ENCODE measurements at places on chromosomes 13 and 19.

DNA sequence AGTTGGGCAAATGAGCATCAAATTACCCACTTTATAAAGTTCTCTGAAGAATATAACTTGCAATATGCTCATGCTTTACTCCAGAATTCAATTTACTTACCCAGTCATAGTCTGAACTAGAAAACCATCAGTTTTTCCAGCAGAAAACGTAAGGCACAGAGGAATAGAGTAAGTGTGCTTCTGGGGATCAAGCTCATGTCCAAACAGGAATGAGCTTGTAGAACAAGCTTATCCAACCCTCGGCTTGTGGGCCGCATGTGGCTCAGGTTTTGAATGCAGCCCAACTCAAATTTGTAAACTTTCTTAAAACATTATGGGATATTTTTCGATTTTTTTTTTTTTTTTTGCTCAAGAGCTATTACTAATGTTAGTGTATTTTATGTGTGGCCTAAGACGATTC, 308.5 kb upstream of the KLF12 start:
- DNase-seq, result no peak

DNA sequence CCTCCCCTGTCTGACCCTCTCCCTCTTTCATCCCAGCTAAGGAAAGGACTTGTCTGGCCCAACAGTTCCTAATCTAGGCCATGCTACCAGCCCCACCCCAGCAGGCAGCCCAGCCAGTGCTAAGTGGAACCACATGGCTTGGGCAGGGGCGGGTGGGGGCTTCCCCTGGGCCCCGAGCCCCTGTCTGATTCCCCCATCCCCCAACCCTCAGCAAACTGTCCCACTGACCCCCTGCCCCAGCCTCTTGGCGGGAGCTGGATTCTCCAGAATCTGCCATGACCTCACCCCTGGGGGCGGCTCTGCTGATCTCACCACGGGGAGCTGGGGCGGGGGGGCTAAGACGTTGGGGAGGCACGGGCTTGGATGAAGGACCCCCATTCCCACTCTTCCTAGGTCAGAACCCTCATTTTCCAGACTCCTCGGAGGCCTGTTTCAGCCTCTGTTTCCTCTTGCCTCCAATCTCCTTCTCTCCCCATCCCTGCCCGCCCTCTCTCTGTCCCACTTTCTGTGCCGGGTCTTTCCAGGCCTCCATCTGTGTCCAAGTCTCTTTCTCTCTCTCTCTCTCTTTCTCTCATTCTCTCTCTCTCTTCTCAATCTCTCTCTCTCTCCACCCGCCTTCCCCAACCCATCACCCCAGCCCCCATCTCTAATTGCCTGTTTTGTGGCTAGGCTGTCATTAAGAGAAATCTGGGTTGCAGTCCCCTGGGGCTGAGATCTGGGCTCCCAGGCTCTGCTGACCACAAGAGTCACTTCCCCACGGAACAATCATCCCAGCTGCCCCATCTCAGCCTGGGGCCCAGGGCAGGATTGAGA, 2.7 kb downstream of the COL5A3 start:
- no peak for DNase-seq

- no peak for DNase-seq
Observed at GRCh38 chr13:51934461-51935087, 72.8 kb downstream of the CCDC70 start.

- no peak for DNase-seq
Observed at GRCh38 chr13:101556676-101557123, 104.2 kb downstream of the ITGBL1 start.

DNA sequence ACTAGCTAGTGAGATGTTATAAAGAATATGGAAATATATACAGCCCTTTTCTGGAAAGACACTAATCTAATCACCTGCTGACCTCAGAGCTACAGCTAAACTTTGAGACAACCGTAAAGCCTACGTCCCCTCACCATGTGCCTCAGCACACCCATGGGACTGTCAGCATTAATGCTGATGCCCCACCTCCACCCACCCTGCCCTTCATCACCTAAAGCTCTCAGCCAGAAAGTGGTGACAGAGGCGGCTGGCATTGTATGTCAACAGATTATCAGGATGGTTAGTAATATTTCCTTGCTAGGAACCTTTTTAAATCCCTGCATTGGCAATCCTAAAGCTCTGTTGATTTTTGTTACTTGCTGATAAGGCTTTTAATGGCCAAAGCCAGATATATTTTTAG, 1177.9 kb downstream of the DIAPH3 start:
- no peak for DNase-seq

DNA sequence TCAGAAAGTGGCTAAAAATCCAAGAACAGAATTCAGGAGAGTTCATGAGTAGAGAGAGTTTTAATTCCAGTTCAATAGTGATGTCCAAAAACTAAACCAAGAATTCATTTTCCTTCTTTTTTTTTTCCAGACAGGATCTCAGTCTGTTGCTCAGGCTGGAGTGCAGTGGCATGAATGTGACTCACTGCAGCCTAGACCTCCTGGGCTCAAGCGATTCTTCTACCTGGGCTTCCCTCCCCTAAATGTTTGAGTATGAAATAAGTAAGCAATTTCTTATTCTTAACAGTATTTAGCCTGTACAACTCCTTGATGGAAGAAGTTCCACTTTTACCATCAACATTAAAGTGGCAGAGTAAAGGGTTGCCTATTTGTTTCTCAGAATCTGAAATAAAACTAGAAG, 3.8 kb downstream of the COMMD6 start:
- no peak for DNase-seq

- DNase-seq, result no peak
Observed at GRCh38 chr19:55472463-55472862, 4.0 kb upstream of the ZNF628 start.

DNA sequence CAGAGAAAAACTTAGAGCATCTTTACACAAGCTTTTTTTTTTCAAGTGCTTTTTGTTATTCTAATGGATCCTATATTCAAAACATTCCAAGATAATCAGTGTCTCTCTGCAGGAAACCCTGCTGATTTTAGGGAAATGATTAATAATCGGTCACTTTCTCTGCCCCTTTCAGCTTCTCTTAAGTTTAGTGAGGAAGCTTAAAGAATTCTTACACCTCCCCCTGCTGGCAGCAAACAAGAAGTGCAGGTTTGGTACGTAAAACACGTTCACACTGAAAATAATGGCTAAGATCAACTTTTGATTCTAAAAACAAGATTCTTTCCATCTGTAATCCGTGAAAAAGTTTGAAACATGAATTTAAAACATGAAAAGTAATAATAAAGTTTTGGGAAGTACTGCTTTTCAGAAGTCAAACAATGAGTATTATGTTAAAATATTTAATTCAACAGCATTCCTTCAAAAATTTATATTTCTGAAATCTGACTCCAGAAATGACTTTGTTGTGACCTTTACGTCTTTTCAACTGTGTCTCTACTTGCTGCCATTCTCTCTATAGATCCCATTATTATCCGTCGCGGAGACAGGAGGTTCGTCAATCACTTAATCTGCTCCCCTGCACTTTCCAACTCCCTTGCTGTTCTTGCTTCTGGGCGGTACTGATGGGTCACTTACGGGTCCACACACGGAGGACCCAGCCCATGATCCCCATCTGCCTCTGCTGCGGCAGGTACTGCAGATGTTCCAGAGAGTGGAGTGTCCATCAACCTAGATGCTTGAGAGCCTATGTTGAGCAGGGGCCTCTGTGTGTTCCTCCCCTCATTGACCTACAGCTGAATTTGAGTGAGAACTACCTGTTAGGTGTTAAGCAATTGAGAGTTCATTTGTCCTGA, 203.1 kb upstream of the EDNRB start:
- peak; percentile 34 for DNase-seq

DNA sequence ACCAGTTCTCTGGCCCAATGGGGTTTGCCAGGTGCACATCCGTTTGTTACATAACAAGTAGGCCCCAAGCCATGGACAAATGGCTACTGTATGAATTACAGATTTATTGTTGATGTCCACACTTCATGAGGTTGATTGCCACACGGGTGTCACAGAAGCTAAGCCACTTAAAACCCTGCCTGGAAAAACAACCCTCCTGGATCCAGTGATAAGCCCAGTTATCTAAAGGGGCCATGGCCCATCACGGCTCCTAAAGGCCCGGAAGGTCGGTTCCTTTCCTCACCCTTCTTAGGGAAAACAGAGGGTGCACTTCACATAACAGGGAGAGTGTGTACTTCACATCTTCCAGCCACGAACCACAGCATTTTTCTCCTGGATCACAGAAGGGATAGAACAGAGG, 4.1 kb downstream of the TMEM272 start:
- no peak for DNase-seq

DNA sequence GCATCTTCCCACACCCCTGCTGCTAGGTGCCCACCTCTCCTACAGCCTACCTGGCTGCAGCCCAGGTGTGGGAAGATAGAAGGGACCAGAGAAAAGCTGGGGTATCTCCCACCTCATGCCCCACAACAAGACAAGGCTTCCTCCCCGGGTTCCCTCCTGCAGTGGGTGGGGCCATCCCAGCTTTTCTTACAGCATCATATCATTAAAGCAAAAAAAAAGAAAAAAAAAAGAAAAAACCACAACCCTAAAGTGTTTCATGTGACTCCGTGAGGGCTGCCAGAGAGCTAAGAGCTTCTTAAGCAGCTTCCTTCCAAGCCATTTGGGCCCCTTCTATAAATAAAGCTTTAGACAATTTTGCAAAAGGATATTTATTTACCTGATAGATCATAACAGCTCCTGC, 455.4 kb upstream of the TSHZ3 start:
- no peak for DNase-seq

GRCh38 chr13:69857183-69857821, 250.3 kb upstream of the ATXN8OS start:
- peak; percentile 1 for DNase-seq

DNA sequence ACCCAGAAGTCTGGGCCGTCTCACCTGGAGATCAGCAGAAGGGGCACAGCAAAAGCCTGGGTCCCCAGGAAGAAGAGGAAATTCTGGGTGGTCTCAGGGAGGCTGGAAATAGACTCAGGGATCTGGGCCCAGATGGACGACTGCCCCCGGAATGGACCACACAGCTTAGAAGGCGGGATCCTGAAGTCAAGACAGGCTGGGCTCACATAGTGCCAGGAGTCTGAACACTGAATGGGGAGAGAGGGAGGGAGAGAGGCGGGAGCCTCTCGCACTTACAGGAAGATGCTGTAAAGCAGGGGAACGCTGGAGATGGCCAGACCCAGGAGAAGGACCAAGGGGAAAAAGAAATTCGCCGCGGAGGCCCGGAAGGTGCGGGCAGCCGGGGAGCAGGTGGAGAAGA, 1.3 kb upstream of the LENG1 start:
- no peak for DNase-seq

DNA sequence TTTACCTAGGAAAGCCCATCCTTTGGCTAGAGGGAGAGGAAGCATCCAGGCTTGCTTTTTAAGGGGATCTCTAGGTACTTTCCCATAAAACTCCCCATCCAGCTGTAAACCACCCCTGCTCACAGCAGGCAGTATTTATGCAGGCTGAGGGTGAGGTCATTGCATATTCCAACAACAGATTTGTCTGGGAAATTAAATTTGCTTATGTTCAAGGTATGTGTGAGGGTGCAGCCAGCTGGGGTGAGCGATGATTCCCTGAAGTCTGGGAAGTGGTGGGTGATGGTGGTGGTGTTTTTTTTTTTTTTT, 96.3 kb upstream of the C1QTNF9B start:
- DNase-seq, result no peak

DNA sequence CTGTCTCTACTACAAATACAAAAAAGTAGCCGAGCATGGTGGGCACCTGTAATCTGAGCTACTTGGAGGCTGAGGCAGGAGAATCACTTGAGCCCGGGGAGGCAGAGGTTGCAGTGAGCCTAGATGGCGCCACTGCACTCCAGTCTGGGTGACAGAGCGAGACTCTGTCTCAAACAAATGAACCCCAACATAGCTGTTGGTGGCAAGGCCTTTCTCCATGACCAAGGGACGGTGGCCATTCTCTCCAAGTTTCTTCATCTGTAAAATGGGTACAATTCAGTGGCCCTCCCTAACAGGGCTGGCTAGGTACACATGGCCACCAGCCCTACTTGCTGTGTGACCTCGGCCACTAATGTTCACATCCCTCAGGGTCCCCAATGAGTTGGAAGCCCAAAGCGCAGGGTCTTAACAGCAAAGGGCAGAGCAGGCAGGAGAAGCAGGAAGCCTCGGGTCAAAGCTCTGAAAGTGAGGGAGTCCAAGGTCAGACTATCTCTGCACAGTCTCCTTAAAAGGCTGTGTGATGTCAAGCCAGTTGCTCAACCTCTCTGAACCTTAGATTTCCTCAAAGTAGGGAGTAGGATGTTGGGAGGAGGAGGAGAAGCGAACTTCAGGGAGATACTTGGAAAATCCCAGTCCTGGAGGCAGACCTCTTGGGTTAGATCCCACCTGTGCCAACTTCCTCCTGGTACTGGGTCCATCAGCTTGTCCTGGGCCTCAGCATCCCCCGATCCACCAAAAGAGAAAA, 2.7 kb downstream of the JUND start:
- DNase-seq, result no peak
